ENCODE measurements at places on chromosomes 2 and 18.

GRCh38 chr2:143686585-143687164 lies 557.5 kb downstream of the ARHGAP15 start:
- DNase-seq: no peak

GRCh38 chr2:230090967-230091366 lies 22.2 kb upstream of the SLC16A14 start:
- DNase-seq: no peak

DNA sequence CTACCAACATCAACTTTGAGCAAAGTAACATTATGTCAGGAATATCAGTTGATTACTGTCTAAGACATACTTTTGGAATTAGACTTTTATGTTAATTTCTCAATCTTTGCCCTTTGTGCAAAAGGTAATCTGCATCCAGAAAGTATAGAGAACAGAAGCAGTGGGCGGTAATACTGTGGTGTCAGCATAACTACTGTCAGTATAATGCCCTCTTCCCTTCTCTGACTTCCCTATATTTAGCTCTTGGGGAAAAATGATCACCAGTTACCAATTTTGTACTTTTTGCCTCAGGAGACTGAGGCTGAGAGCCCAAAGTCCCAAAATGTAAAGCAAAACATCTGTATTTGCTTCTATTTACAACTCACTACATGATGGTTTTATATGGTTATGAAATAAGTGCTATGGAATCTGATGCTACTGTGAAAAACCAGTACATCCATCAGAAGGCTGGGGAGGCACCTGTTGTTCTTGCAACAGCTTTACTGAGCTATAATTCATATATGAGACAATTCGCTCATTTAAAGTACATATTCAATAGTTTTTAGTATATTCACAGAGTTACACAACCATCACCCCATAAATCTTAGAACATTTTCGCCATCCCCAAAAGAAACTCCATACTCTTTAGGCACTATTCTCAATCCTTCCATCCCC lies 51.3 kb upstream of the CD302 start:
- DNase-seq: no peak

GRCh38 chr18:46711444-46711863 lies 45.4 kb downstream of the ST8SIA5 start:
- DNase-seq: peak; percentile 58

DNA sequence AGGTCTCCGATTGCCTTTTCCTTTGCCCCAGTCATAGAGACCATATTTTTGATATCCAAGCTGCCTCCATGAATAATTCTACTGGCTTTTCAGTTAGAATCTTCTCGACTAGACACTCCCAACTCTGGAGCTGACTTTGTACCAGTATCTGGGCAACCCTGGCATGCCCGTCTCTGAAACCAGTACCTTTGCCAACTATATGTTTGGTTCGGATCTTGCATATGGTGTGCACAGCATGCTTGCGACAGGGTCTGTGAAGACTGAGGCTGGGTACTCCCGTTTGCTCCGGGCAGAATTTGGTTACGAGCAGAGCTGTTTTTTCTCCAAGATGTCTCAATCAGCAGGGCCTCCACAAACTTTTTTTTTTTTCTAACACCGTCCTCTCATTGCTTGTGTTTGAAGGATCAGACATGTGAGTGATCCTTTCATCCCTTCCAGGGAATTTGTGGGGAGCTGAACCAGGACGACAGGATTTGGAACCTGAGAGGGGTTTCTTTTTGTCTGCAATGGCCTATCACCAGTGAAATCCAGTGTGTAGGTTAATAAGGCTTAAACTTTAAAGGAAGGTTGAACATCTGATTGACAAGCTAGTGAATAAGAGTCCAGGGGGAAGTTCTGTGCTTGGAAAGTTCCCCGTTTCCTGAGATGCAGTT lies 322.3 kb downstream of the MYCN start:
- DNase-seq: peak; percentile 19

GRCh38 chr2:104704496-104705245 lies 149.2 kb upstream of the POU3F3 start:
- no peak for DNase-seq

DNA sequence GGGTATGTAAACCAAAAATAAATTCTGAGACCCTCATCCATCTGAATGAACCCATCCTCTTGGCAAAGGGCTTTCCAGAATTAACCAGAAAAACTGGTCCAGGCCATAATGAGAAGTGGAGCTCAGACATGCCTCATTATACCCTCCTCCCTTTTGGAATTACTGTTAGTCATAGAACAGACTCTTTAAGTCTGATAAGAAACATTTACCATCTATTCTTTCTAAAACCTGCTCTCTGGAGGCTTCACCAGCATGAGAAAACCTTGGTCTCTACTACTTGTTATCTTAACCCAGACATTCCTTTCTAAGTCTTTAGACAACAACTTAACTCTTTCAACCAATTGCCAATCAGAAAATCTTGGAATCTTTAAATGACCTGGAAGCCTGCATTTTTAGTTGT lies 82.8 kb downstream of the QPCT start:
- no peak for DNase-seq

DNA sequence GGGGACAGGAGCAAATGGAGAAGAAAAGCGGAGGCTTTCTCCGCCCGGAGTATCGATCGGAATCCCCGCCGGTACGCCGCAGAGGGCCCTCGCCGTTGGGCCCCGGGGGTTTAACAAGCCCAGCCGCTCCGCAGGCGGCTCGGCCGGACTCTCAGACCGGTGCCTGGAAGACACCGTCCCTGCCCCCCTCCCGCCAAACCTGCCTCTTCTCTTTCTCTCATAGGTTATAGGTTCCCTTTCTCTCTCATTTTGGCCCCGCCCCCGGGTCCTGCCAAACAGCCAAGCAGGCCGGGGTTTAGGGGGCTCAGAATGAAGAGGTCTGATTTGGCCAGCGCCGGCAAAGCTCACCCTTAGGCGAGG lies 4.4 kb downstream of the ONECUT2 start:
- DNase-seq: peak; percentile 39

DNA sequence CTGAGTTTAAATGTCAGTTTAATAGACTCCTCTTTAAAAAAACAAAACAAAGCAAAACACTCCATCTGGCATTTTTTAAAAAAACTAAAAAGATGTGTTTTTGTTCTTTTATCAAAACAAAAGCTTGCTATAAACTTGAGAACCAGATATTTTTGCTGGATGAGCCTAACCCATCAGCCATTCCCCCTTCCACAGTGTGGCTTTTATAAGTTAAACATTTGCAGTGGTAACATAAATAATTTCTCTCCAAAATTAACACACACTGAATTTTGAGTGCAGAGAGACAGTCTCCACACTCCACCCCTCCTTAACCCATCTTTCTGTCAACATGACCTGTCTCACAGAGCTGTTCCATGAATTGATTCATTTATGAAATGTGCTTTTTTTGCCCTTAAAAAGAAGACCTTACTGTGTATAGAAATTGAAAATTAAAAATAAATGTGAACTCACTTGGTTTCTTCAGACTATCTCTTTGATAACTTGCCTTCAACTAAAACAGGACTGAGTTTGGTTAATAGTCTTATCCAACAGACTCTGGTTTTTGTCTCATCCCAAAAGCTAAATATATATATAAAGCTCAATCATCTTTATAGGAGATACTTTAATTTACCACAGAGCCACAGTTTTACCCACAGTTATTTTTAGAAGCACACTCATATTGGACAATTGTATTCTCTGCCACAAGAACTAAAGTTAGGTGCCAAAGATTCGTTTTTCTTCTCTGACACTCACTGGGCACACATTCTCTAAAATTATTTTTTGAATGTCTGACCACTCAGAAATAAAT lies 64.8 kb upstream of the STK39 start:
- no peak for DNase-seq

DNA sequence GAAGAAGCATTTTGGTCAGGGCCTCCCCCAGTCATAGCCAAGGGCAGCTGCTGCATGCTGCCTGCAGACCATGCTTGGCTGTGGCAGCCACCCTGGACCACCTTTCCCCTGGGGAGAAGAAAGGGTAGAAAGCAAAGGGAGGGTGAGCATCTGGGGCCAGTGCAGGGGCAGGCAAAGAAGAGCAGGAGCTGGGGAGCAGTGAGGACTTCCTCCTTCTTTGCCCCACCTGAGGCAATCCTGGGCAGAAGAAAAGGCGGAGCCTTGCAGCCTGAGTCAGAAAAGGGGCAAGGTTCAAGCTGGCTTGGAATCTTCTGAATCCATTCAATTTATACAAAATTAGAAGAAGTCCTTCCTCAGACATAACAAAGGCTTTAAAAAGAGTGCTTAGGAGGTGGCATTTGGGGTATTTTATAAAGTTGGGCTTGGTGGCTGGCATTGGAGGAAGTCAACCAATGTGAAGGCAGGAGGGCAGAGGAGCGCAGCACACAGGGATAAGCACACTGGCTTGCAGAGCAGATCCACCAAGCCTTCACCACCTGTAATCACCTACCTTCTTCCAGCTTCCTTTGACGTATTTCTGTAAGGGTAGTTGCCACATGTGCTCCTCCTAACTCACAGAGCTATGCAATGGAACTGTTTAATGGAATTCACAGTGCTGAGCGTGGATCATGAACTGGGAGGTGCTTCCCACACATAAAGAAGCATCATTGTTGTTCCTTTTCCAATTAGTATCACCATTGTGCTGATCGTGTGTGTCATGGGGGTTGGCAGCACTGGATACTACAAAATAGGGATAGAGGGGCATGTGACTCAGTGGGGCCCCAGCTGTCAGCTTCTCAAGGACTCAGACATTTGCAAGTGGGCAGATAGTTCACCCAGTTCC lies 154.4 kb upstream of the EPAS1 start:
- no peak for DNase-seq

DNA sequence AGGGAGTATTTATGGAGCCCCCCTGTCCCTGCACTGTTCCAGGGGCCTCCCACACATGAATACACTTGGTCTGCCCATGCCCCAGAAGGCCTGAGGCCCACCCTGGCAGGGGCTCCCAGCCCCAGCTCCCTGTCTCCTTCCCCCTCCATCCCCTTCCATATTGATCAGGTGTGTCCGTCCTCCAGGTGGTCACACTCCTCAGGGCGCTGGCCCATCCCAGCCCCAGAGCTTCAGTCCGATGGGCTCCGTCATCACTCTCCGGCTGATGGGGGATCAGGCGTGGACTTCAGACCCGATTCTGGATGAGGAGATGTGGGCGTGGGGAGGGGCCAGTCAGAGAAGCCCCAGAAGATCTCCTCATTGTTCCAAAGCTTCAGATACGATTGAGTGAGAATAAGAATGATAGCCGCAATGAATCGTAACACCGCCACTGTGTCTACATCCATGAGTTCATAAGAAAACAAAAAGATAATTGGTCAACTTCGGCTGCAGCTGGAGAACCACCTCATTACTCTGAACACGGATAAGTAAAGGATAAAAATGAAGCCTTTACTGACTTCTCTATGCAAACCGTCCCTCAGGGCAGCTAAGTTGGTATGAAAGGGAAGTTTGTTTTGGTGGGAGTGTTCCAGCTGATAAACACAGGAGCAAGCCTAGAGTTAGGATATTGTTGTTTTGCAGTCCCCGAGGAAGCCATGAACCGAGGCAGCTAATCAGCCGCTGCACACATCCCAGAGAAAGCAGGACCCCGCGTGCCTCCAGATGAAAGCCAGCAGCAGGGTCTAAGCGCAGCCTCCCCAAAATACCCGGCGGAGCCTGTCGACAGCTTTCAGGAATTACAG lies 279.5 kb downstream of the NDUFA10 start:
- DNase-seq: peak; percentile 54

- peak; percentile 70 for DNase-seq
Observed at GRCh38 chr18:45837283-45838070, 12.0 kb downstream of the SIGLEC15 start.

DNA sequence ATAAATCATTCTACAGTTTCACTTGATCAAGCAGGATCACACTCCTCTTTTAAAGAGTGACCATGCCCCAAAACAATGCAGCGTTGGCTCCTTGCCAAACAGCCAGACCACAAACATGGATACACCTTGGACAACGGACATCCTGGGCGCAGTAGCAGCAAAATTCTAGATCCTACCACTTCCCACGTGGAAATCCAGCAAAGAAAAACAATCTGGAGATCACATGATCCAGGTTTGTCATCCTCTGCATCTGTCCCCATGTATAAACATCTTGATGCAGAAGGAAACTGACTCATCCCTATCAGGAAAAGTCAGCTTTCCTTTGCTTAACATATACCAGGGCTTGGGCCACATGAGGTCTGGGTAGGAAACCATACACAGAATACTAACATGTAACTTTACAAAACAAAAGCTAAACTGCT lies 53.1 kb downstream of the ZNF521 start:
- DNase-seq: peak; percentile 54

DNA sequence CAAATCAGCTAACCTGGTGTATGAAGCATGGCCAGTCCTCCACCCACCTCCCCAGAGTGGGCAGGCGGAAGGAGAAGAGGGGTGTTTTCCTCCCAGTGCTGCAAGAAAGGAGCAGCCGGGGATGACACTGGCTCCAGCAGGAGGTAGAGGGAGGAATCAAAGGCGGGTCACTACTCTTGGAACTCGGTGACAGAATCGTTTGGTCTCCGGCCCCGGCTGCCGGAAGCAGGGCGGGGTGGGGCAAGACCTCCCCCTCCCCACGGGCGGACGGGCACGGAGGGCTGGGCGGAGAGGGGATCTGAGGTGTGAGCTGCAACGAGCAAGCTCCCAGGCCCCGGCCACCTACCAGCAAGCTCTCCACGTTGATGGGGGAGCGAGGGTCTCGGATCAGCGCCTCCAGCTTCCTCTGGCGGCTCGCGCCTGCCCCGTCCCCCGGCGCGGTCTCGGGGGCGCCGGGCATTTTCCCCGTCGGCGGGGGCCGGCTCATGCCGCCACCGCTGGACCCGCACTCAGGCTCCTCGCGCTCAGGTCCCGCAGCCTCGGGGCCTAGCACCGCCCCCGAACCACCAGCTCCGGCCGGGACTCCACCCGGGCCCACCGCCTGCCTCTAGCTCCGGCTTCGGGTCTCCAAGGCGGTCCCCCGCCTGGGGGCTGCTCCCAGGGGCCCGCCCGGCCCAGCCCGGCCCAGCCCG lies 640 bp downstream of the ROCK2 start:
- DNase-seq: peak; percentile 81

GRCh38 chr2:191401287-191401686 lies 156.1 kb downstream of the MYO1B start:
- DNase-seq: peak; percentile 44

GRCh38 chr2:217621391-217621801 lies 381.4 kb downstream of the TNS1 start:
- peak; percentile 25 for DNase-seq

- no peak for DNase-seq
Observed at GRCh38 chr2:65050931-65051330, 5.3 kb upstream of the CEP68 start.

- DNase-seq: no peak
Observed at GRCh38 chr2:221334481-221335218, 237.5 kb downstream of the EPHA4 start.

DNA sequence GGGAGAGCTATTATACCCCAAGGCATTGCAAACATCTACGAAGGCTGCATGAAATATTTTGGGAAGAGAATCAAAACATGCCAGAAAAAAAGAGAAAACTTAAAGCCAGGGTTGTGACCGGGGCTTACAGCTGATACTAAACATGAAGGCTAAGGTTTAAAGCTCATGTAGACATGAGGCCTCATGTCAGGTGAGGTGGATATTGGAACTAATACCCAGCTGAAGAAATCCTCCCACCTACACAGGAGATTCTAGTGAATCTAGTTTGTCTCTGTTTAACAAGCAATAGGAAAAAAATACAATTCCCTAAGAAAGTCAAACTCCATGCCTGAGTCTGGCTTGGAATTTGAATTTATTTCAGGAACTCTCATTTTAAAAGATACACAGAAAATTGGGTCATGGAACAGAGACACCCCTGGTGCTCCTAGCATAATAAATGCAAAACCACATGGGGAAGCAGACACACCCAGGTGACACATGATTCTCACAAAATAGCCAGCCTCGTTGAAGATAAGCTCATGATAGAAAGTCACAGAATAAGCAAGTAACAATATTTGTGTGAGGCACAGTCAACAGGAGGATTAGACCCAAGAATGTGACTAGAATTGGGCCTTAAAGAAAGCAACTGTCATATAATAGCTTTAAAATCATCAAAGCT lies 42.2 kb downstream of the UPP2 start:
- no peak for DNase-seq
